CD4-positive, alpha-beta T cell treated with Interleukin-6 for 4 hours (primary cell): ENCODE measurements at places on chromosomes 3 and 15.

DNA sequence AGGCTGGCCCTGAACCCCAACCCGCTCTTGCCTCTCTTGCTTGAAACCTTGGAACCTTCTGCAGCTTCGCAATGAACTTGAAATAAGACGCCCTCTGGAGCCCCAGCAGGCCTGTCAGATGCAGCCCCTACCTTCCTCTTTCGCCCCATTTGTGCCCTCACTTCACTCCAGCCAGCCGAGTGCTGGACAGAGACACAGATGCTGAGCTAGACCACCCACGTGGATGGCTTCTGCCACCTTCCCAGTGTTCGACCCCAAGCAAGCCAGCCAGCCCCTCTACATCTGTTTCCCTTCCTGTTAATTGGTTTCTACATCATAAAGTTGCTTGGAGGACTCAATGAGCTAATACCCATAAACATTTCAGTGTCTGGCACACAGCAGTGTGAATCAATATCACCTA is 23.8 kb upstream of the SNRPA1 start:
- DNase-seq, result no peak

- no peak for DNase-seq
These were observed 18.9 kb downstream of the RAP2B start for GRCh38 chr3:153180860-153181372.

- DNase-seq, result no peak
These were observed 291.0 kb downstream of the CLSTN2 start for GRCh38 chr3:140225996-140226395.

DNA sequence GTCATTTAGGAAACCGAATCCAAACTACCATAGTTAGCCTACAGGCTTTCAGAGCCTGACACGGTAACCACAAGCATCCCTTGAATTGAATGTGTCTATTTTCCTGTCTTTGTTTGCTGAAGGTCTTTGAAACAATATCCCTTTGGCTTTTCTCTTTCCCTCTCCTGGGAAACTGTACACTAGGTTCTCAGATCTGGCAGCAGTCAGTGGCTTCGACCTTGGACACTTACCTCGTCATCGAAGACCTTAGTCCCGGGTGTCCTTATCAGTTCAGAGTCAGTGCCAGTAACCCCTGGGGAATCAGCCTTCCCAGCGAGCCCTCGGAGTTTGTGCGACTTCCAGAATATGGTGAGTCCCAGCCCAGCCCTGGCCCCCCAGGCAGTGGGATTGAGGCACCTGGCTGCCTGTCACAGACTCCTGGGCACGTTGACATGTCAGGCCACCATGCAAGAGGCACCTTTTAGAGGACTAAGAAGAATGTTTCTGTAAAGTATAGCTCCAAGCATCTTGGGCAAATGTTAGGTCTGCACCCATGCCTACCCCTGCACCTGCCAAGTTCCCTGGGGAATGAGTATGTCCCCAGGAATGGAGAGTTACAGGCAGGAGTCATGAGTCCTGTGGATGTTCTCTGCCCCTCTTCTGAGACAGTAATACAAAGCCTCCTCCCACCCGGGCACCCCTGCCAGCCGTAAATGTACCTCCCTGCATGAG is 30.4 kb upstream of the UMPS start:
- DNase-seq, result no peak

DNA sequence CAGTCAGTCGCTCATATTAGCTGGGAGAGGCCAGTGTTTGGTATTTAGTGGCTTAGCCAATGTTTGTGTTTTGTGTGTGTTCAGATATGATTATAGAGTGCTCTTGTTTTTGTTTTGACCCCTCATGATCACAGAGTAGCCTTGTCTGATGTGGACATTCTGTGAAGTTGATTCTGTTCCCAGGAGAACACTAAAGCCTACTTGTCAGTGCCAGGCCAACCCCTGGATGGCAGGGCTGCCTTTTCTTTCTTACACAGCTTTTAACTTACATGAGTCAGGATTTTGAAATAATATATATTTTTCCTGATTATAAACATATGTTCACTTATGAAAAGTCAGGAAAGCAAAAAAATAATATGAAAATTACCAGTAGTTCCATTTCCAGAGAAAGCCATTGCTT is 11.9 kb downstream of the CFAP161 start:
- no peak for DNase-seq

DNA sequence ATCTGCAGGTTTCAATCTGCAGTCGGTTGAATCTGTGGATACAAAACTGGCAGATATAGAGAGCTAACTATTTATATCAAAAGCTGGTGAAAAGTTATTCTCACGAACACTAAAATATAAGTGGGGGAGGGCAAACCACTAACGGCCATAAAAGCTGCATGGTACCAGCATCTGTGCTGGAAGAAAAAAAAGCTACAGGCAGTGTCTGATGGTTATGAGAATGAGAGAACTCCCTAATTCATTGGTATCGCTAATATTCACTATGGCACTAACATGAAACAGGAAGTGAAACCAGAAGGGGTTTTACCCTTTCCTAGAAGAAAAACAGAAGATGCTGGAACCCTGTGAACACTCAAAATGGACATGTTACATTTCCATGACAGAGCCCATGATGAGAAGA is 15.9 kb downstream of the CEP70 start:
- DNase-seq, result no peak

DNA sequence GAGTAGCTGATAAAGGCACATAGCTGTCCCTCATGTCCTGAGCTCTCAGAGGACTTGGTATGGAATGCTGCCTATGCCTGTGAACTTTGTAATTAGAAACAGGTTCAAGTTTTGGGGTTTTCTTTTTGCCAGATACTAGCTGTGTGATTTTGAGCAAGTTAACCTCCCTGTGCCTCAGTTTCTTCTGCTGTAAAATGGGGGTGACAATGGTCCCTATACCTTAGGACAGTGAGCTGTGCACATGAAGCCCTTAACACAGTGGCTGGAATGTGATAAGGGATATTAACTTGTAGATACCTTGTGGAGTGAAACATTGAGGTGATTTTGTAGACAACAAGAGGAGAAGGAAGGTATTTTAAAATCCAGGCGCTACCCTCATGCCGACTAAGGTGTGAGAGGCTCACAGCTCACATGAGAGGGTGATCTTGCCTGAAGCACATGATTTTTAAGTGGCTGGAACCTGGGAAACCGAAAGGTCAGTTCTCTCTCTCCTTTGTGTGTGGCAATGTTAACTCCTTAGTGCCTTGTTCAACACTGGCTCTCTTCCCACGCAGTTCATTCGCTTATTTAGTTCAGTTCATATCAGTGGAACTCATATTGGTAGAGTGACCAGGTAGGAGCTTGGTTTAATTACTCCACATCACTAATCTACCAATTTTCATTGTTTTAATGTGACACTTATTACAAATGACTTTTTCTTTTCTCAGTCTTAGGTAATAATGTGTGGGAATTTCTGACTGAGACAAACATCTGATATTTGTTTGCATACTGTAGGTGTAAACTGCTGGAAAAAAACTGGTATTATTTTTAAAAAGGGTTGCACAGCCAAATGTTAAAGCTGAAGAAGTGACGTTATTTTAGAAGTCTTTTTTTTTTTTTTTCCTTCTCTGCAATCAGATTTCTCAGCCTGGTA is 236.2 kb downstream of the ITPR1 start:
- DNase-seq, result no peak

GRCh38 chr15:66674756-66675155 is 27.3 kb upstream of the SMAD6 start:
- no peak for DNase-seq

GRCh38 chr3:88033079-88033478 is 25.7 kb downstream of the CGGBP1 start:
- DNase-seq, result no peak

DNA sequence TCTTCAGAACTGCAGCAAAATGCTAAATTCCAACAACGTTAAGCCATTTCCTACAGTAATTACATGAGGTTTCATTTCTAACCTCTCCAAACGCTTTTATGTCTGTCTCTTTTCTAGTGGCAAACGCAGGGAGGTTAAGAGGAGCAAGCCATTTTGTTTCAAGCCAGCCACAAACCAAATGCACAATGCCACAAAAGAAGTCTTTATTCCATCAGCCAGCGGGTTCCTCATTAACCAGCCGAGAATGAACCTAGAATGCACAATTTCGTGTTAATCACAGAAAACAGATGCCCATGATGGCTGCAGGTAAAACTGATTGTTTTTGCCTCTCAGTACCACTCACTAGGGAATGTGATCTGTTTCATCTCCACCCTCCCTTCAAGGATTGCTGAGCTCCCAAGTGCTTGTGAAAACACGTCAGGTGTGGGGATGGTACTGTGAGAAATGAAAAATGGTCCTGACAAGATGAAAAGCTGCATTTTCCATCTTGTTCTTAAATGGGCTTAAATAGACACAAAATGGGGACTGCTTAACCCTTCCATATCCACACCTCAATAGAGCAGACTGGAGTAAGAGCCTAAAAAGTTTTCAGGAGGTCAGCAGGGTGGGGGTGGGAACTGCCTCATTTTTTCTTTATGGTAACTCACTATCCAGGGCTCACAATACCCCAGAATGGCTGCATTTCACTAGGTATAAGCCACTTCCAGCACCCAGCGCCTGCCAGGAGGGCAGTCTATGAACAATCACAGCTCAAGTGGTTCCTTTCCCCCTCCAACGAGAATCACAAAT is 277.1 kb downstream of the MAGI1 start:
- DNase-seq, result no peak
